ENCODE measurements at places on chromosomes 4 and X. TPM values are rescaled to one million over a fixed set of nuclear protein-coding genes. Genes with fewer than 3 reads are reported as not detected.

BEX3 gene
- total RNA-seq: 246 TPM

C4orf51 gene
- total RNA-seq: not detected

TMEM185A gene
- total RNA-seq: 25.3 TPM

MAGEC1 gene
- total RNA-seq: 0.05 TPM

CCNA2 gene
- total RNA-seq: 46.7 TPM

SOD3 gene
- not detected for total RNA-seq

RS1 gene
- total RNA-seq: not detected

SLC6A14 gene
- not detected for total RNA-seq

ZNF185 gene
- total RNA-seq: 6.6 TPM

GJB1 gene
- 0.05 TPM for total RNA-seq

STAG2 gene
- total RNA-seq: 30.0 TPM

AVPR2 gene
- not detected for total RNA-seq

DGKQ gene
- total RNA-seq: 7.9 TPM

EPGN gene
- total RNA-seq: not detected

ARX gene
- 0.58 TPM for total RNA-seq

SUPT20HL2 gene
- not detected for total RNA-seq

NUDT11 gene
- total RNA-seq: 3.0 TPM

RNF150 gene
- 0.20 TPM for total RNA-seq

SLC39A8 gene
- 11.0 TPM for total RNA-seq

AFM gene
- not detected for total RNA-seq

HTR2C gene
- total RNA-seq: not detected

SMR3B gene
- total RNA-seq: not detected

STK32B gene
- total RNA-seq: 15.9 TPM

UGT2B10 gene
- total RNA-seq: not detected

BEX2 gene
- 11.6 TPM for total RNA-seq

SNCA gene
- 0.29 TPM for total RNA-seq

NWD2 gene
- total RNA-seq: not detected

IL1RAPL1 gene
- total RNA-seq: not detected
